ENCODE measurements at places on chromosomes 1 and 21. TPM values are rescaled to one million over a fixed set of nuclear protein-coding genes. Genes with fewer than 3 reads are reported as not detected.

The SPATA45 gene
- total RNA-seq: not detected

The SIM2 gene
- total RNA-seq: 0.59 TPM

The ADGRL4 gene
- 19.0 TPM for total RNA-seq

The CYP2J2 gene
- total RNA-seq: 0.28 TPM

The NBPF10 gene
- 1.3 TPM for total RNA-seq

The KDM1A gene
- 41.8 TPM for total RNA-seq

The F13B gene
- total RNA-seq: not detected

The VWA5B1 gene
- 0.69 TPM for total RNA-seq

The NDUFS2 gene
- total RNA-seq: 107 TPM

The SELP gene
- 6.8 TPM for total RNA-seq

The OLFM3 gene
- total RNA-seq: not detected

The AADACL3 gene
- not detected for total RNA-seq

The MYOG gene
- not detected for total RNA-seq

The PAPPA2 gene
- total RNA-seq: not detected

The PRDM16 gene
- total RNA-seq: 7.7 TPM

The LIN28A gene
- total RNA-seq: 0.14 TPM

The MAP3K21 gene
- 1.5 TPM for total RNA-seq

The PKP1 gene
- not detected for total RNA-seq

The TMOD4 gene
- total RNA-seq: not detected

The HUNK gene
- 8.8 TPM for total RNA-seq

The CDA gene
- 2.9 TPM for total RNA-seq

The LCE1A gene
- not detected for total RNA-seq

The FCGR2B gene
- 3.9 TPM for total RNA-seq

The TENT5C gene
- total RNA-seq: 7.0 TPM

The SMIM11 gene
- total RNA-seq: 16.0 TPM

The CDCA8 gene
- total RNA-seq: not detected

The RNU1-4 gene
- total RNA-seq: 2,125 TPM

The RHD gene
- total RNA-seq: not detected

The SYT6 gene
- total RNA-seq: 0.29 TPM

The UMODL1 gene
- total RNA-seq: not detected

The BSND gene
- total RNA-seq: not detected

The LRRC7 gene
- total RNA-seq: 1.5 TPM

The CCDC185 gene
- not detected for total RNA-seq

The OR2L3 gene
- total RNA-seq: not detected

The BACE2 gene
- total RNA-seq: 98.8 TPM

The MSH4 gene
- total RNA-seq: 0.29 TPM

The RASAL2 gene
- total RNA-seq: 29.5 TPM

The GFI1 gene
- total RNA-seq: not detected

The ZNF683 gene
- not detected for total RNA-seq

The EXTL1 gene
- 2.7 TPM for total RNA-seq

The CD48 gene
- total RNA-seq: 0.51 TPM

The BCAR3 gene
- total RNA-seq: 16.9 TPM

The ETNK2 gene
- total RNA-seq: 15.8 TPM

The ADARB1 gene
- 27.1 TPM for total RNA-seq

The CLCA1 gene
- 0.29 TPM for total RNA-seq

The RXRG gene
- total RNA-seq: under 0.01 TPM

The PPFIA4 gene
- 7.6 TPM for total RNA-seq

The UBL4B gene
- total RNA-seq: not detected

The S100A2 gene
- 2.1 TPM for total RNA-seq

The CRYAA gene
- total RNA-seq: not detected

The FAM72B gene
- 1.0 TPM for total RNA-seq

The LRRC8B gene
- total RNA-seq: 6.2 TPM
